ENCODE measurements at places on chromosomes 13 and 19.

DNA sequence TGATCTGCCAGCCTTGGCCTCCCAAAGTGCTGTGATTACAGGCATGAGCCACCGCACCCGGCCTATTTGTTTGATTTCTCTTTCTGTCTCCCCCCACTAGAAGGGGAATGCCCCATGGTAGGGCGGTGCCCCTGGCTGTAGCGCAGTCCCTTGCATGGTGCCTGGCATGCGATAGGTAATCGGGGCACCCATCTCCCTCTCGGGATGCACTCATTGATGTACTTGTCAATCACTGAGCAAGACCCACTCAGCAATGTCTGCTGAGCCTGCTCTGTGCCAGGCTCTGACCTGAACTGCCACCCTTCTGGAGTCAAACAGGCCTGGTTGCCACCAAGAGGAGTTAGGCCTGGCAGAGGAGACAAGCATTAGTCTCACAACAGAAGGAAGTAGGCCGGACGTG is 19.8 kb downstream of the DNM2 start:
- DNase-seq: no peak

DNA sequence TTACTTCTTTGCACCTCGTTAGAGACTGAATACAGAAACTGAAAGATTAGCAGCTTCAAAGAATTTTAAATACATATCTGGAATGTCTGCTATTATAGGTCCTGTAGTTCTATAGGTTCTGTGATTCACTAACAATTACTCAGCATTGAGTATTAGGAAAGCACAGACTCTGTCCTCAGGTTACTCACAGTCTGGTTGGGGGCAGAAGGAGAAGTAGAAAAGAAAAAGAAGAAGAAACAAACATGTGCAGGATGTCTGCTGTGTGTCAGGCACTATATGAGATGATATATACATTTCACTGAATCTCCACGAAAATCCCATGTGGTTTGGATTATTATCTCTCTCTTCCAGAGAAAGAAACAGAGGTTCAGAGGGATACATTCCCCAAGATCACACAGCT is 40.1 kb downstream of the SERTM1 start:
- no peak for DNase-seq

DNA sequence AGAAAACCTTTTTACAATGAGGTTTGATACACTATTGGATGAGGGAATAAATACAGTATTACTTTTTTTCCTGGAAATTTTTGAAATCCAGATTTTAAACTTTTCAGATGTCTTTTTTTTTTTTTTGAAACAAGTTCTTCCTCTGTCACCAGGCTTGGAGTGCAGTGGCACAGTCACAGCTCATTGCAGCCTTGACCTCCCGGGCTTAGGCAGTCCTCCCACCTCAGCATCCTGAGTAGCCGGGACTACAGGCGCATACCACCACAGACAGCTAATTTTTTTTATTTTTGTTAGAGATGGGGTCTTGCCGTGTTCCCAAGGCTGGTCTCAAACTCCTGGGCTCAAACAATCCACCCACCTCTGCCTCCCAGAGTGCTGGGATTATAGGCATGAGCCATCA is 96.8 kb downstream of the RNF17 start:
- DNase-seq: no peak

DNA sequence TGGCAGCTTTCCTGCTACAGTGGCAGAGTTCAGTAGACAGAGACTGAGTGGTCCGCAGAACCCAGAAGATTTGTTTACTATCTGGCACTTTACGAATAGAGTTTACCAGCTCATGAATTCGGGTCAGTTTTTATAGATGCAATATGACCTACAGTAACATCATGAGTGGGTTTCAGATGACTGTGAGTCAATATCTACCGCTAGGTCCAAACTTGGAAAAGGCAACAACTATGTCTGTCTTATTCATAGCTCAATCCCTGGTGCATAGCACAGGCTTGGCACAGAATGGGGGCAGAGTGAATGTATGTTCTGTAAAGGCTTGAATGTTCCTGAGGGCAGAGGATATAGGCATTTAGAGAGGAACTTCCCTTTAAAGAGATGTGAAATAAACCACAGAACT is 65.2 kb downstream of the RAP2A start:
- no peak for DNase-seq

DNA sequence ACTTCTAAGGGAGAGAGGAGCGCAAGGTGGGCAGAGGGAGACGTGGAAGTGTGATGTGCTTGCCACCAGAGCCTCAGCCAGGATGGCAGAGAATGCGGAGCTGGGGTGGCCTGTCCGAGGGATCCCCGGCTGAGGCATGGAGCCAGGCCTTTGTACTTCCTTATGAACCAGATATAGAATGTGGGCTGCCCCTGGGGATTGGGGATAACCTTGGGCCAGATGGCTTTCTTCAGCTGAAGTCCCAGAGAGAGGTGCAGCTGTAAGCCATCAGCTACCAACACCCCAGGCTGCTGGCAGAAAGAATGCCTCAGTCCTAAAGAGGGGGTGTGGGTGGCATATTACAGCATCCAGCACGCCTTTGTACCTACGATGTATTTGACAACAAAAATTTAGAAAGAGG is 25.5 kb upstream of the FBXO17 start:
- no peak for DNase-seq

- no peak for DNase-seq
Observed at GRCh38 chr19:27966390-27966816, 1246.5 kb downstream of the UQCRFS1 start.

- DNase-seq: peak; percentile 68
Observed at GRCh38 chr13:20721454-20722357, 18.2 kb downstream of the IL17D start.

DNA sequence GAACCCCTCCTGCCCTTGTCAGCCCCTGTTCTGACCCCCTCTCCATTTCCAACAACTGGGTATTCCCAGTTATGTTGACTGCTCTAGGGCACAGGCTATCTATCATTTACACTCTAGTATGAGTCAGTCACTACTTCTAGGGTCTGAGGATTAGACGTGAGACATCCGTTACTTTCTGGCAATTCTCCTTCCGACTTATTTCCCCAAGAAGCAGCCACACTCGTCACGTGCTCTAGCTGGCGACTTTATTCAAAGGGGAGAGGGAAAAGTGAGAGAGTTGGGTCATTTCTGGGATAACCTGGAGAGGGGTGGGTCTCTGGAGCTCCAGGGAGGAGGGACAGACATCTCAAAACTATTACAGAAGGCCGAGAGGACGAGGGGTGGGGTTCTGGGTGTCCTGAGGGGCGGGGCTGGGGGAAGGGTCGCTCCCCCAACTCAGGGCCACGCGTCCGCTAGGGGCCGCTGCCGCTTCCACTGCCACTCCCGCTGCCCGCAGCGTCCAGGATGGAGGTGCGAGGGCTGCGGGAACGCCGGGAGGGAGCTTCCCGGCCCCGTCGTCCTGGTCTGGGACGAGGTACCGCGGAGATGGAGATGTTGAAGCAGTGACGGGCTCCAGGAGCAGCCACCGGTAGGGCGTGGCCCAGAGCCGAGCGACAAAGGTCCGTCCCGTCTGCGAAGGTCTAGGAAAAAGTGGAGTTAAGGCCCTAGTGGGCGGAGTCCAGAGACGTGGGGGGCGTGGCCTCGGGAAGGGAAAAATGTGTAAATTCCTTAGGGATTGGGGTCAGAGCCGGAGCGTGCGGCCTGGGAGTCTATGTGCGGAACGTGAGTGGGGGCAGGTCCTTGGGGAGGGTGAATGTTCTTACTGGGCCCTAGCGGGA is 8.9 kb downstream of the RTBDN start:
- no peak for DNase-seq

DNA sequence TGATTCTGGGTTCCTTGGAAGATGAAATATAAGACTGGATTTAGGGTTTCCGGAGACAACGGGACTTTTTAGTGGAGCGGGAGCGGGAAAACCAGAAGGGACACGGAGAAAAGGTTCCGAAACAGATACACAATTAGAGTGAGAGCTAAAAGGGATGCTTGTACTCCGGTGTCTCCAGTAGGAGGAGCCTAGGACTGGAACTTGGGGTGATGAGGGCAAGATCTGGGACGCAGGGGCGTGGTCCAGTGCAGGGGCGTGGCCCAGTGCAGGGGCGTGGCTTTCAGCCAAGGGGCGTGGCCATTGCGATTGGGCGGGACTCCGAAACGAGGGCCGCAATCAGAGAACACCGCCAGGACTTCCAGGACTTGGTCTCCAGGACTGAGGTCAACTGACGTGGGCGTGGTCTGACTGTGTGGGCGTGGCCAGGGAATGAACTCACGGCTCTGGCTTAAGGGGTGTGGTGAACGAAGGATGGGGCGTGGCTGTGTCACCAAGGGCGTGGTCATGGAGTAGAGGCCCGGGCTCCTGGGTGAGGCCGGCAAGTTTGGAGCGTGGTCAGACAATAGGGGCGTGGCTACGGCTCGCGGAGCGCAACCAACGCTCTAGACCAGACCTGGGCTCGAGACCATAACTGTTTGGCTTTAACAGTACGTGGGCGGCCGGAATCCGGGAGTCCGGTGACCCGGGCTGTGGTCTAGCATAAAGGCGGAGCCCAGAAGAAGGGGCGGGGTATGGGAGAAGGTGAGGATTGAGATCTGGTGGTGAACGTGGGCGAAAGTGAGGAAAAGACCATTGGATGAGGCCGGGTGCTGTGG is at the start of gene DKKL1:
Gene DKKL1, plus strand, starts transcription at position 610 of the 815 bp plus-strand sequence. Its CDS starts 122 bp downstream, at position 732.
- no peak for DNase-seq

DNA sequence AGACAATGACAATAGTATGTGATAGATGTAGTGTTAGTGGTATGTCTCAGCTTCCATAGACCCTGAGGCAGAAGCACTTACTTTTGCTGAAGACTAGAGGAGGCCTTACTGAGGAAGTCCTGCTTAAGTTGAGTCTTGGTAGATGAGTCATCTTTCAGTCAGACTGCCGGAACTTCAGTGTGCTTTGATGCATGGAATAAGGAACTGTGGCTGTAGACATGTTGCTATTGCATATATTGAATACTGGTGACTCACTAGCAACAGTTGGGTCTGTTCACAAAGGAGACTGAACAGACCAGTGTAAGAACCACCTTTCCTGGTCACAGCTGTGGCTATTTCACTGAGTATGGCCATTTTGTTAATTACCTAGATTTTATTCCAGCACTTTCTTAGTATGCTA is 1000.6 kb downstream of the OLFM4 start:
- no peak for DNase-seq

DNA sequence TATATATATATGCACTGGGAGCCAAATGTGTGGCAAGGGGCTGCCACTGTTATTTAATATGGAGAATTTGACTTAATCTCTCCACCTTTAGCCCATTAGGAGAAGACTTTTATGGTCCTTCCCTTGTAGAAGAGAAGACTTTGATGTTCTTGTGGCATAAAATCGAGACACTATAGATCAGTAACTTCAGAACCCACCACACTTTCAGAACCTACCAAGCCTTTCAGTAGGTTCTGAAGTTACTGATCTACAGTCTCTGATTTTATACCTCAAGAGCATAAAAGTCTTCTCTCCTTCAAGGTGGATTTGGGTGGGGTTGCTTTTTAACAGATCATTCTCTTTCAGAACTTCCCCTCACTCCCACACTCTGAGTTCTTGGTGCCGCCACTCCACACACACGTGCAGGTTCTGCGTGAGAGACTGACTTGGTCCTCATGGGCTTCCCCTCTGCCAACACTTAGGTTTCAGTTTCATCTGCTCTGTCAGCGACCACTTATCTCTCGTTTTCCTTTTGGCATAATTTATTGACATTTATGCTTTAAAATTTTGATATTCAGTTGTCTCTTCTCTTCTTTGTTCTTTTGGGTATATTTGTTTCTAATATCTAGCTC is 213.4 kb upstream of the PCDH17 start:
- no peak for DNase-seq

GRCh38 chr19:33405553-33406461 is 32.3 kb downstream of the CEBPG start:
- DNase-seq: no peak

DNA sequence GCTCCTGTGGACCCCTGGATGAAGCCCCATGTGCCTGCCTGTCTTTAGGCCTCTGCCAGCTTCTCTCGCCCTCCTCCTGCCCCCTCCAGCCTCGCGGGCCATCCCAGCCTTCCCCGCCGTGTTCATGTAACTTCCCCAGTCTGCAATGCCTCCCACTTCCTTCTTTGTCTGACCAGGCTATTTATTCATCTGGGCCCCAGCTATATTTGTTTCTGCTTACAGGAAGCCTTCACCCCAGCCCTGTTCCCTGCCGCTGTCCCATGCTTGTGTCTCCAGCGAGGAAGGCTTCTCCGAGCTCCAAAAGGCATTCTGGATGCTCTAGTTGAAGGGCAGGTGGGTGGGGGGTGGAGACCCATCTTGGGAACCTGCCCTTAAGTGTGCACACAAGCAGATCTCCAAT is 7.9 kb upstream of the C3 start:
- no peak for DNase-seq

GRCh38 chr19:29810504-29810871 is 1.3 kb upstream of the CCNE1 start:
- no peak for DNase-seq

DNA sequence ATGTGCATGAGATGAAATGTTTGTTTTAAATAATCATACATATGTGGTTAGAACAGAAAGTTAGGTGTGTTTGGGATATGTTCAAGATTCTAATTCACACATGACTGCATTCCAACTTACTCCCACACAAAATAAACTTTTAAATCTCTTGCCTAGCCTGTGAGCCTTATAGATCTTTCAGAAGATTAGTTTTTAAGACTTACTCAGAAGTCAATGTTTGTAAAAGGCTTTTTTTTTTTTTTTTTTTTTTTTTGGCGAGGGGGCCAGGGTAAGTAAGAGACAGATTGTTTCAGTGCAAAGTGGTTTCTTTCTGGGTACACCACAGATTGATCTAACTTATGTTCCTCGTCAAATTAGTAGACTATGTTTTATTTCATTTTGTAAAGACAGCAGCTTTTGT is 39.1 kb downstream of the GPR180 start:
- no peak for DNase-seq

DNA sequence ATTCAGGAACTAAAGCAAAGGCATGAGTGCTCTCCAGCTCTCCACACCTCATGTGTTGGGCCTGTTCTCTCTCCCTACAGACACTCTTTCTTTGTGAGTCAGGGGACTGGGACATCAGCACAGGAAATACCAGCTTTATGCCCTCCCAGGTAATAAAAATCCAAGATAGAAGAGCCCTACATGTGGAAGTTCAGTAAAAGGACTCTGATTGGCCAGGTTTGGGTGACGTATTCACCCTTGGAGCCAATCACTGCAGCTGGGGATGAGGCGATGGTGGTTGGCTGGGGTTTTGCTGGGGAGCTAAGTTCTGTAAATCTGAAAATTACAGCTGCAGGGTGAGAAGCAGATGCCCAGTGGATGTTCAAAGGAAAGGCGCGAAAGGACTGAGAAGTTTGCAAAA is 32.5 kb downstream of the CCDC70 start:
- peak; percentile 11 for DNase-seq

GRCh38 chr13:49657241-49657641 is 28.9 kb downstream of the ARL11 start:
- no peak for DNase-seq

GRCh38 chr13:102817241-102817640 is 18.3 kb downstream of the BIVM start:
- no peak for DNase-seq

DNA sequence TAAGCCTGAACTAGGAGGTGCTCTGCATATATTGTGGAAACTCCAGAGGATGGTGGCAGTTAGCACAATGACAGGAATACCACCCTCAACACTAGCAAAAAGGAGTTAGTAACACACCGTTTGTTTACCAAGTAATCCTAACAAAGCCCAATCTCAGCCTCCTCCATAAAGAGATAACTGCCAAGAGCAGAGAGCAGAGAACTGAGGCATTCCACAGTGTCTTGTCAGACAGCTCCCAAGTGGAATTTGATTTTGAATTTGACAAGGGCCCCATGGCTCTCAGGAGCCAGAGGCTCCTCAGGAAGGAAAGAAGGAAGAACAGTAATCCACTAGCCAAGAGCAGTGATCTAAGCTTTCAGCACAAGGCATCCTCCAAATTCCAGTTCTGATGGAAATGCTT is 298.6 kb downstream of the DCLK1 start:
- DNase-seq: no peak

All from NCI-H1417 (cell line).